ENCODE measurements at places on chromosomes 3 and 15. TPM values are rescaled to one million over a fixed set of nuclear protein-coding genes. Genes with fewer than 3 reads are reported as not detected.

DNA sequence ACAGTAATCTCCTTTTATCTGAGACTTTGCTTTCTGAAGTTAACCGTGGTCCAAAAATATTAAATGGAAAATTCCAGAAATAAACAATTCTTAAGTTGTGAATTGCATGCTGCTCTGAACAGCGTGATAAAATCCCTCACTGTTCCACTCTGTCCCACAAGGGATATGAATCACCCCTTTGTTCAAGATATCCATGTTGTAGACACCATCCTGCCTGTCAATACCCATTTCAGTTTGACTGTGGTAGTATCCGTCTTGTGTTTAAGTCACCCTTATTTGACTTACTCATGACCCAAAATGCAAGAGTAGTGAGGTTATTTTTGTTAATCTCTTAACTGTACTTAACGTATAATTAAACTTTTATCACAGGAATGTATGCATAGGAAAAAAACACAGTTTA lies 435.0 kb downstream of the SHQ1 start:
- DNase-seq, result no peak

GRCh38 chr15:80736560-80736959 lies 41.5 kb downstream of the ABHD17C start:
- peak; percentile 36 for DNase-seq

The TRPM1 gene
- total RNA-seq, result not detected

DNA sequence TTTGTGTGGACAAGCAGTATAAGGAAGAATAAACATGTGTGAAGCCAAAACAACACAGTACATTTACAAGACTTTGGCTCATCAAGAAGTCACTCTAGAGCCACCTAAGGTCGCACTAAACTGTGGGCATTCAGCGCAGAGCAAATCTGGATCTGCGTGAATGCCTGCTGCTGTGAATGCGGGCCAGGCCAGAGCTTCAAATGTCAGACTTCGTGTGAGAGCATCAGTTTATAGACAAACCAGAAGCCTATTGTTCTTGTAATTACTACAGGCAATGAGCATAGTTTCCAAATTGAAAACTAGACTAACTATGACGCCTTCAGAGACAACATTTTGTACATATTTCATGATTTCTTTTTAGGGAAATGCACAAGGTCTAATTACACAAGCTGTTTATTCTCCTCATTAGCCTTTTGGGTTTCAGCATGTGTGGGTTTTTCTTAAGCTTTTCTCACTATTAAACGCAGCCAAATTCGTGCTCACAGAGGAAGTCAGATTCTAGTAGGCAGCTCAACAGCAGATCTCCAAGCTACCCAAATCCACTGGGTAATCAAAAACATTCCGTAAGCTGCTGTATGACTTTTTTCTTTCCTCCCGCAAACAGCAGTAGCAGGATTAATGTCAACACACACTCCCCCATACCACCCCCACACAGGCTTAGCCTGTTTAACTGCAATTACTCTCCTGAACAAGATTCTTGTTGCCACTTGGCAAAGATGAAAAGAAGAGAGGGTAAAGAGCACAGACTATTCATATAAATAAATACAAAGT lies 84.5 kb upstream of the SETMAR start:
- DNase-seq, result peak; percentile 74

- DNase-seq, result no peak
Observed at GRCh38 chr3:125121246-125122010, 65.6 kb upstream of the HEG1 start.

DNA sequence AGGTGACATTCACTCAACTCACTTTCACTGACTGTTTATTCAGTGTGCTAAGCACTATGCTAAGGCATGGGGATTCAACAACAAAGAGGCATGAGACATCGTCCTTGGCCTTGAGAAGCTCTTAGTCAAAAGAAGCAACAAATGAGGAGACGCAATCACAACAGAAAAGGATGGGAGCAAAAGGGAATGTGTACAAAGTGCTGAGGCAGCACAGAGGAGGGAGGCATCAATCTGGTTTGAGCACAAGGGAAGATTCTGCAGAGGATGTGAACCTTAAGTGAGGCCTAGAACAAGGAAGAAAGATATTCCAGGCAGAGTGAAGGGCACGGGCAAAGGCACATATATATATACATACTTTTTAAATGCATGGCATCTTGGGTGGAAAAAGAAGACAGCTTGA lies 151.3 kb downstream of the ERC2 start:
- no peak for DNase-seq

DNA sequence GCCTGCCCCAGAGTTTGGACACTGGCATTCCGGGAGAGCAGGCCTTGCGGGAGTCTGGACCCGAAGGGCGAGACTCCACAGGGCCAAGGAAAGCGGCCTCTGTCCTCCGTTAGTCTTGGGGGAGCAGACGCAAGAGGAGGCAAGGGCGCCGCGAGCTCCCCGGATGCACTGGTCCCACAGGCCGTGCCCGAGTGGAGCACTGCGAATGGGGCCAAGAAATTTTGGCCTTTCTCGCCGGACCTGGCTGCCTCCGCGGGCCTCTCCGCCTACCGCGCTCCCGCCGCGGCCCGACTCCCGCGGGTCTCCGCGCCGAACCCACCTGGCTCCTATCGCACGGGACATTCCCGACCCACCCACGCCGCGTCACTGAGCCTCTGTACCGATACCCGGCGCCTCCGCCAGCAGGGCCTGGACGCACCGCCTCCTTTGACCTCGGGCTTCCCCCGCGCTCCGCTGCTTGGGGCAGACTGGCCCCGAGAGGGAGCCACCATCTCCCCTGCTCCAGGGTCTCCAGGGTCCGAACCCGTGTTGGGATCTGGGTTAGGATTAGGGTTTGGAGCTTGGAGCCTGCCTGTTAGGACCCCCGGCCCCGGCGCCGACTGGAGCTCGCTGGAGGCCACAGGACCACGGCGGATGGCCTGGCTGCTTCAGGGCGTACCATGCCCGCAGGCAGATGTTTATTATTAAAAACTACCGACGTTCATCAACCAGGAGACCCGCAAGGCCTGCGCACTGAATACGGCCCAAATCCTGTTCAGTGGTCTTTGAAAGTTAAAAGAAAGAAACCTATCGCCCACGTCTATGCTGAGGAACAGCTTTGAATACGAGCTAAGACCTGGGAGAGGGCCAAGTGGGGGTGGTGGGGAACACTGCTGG lies 11.7 kb downstream of the SHOX2 start:
- DNase-seq, result peak; percentile 5

DNA sequence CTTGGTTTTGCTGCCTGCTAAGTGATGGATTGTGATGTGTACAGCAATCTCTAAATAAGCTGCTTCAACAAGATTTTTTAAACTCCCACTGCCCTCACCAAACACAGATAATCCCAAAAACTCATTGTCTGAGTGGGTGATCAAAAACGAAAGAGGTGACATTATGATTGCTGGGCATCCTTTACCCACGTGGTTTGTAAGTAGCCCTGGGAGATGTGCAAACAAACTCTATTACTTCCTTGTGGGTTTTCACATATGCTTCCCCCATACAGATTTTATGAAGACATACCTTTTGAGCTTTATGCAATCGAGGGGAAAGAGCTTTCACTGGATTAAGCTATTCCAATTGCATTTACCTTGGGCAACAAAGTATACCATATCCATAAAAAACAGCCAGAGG lies 1000.4 kb downstream of the FHIT start:
- no peak for DNase-seq

GRCh38 chr3:4746241-4746958 lies 232.8 kb upstream of the BHLHE40 start:
- no peak for DNase-seq

GRCh38 chr3:18679238-18679637 lies 254.1 kb upstream of the SATB1 start:
- no peak for DNase-seq

The INO80 gene
- 50.1 TPM for total RNA-seq

The UBA7 gene
- 112 TPM for total RNA-seq

The TMCO5A gene
- not detected for total RNA-seq

DNA sequence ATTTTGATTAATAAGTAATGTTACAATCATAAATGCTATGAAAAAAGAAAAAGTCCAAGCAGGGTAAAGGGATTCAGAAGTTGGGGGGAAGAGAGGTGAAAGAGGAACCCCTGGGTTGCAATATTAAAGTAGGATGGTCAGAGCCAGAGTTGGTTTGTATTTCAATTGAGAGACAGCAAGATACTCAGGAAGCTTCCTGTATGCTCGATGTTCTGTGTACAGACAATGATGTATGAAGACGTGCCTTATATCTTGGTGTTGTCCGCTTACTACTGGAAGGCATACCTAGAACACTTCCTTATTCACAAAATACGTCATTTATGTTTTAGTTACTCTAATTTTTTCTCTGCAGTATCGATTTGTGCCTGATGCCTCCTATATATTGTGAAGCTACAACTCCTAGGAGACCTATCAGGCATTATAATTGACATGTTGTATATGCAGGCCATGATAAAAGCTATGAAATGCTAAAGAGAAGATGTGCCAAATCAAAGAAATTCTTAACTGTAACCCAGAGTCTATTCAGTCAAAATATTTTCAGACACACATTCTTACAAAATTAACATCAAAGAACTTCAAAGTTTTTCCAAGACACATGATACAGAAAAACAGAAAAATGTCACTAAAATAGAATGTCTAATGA lies 87.5 kb downstream of the TBL1XR1 start:
- no peak for DNase-seq

GRCh38 chr3:60591267-60591666 lies 660.0 kb downstream of the FHIT start:
- no peak for DNase-seq

DNA sequence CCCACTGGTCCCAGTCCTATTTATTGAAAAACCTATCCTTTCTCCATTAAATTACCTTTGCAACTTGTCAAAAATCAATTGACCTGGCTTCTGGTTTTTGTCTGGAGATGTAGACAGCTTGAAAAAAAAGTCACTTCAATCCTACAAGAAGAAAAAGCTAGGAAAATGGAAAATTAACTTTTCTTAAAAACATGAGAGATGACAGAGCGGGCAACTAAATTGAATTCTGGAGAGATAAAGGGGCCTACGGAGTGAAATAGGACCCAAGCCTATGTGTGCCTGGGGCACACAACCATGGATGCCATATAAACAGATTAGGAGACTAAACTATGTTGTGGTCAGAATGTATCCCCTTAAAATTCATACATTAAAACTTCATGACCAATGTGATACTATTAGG lies 363.3 kb upstream of the SLCO3A1 start:
- no peak for DNase-seq

All from lung (tissue), 17 donors.